ENCODE measurements at places on chromosomes 7 and 10. TPM values are rescaled to one million over a fixed set of nuclear protein-coding genes. Genes with fewer than 3 reads are reported as not detected.

GRCh38 chr10:14374745-14375445 lies 44.2 kb upstream of the FRMD4A start:
- DNase-seq, result no peak
- H3K4me3 ChIP-seq, result no peak overlapping the region
- no peaks in the 10 kb centered on the region for H3K36me3 ChIP-seq

The PRTFDC1 gene
- total RNA-seq, result 4.4 TPM

DNA sequence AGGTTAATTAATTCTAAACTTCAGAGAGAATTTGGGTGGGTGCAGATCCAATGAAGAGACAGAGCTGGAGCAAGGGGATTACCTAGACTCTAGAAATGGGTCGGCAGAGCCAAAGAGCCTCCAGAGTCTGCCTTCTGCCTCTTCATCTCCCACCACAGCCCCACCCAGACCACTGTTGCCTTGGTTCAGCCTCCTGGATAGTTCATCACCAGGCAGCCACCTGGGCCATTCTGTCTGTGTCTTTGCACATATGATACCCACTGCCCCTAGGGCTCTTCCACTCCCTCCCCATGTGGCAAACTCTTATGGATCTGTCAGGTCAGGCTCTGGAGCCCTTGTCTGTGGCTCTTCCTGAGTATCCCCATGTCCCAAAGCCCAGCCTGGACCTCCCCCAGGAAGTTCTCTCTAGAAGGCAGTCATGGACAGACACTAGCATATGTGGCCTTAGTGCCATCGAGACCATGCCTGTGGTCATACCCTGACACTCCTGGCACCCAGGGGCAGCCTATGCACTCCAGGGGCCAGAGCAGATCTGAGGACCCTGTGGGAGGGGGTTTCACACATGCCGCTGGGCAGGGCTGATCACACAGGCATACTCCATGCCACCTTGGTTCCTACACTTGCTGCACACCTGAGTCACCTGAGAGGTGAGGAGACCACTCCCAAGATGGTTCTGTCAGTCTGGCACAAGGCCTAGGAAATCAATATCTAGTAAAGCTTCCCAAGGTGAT lies 41.6 kb downstream of the FRMPD2 start:
- no peak overlapping the region for H3K27ac ChIP-seq
- no peak overlapping the region for H3K4me3 ChIP-seq
- H3K4me1 ChIP-seq, result peaks cover 5% of the 10 kb centered on the region
- no peak for DNase-seq
- no peaks in the 10 kb centered on the region for H3K27me3 ChIP-seq
- no peaks in the 10 kb centered on the region for H3K36me3 ChIP-seq

GRCh38 chr10:133225707-133226191 lies 4.3 kb upstream of the UTF1 start:
- DNase-seq, result no peak
- no peaks in the 10 kb centered on the region for H3K36me3 ChIP-seq
- H3K4me3 ChIP-seq, result no peak overlapping the region
- peaks cover 72% of the 10 kb centered on the region for H3K27me3 ChIP-seq
- H3K27ac ChIP-seq, result no peak overlapping the region

- no peak for DNase-seq
- H3K27ac ChIP-seq, result no peak overlapping the region
Measured at GRCh38 chr7:88092676-88092999, 127.2 kb downstream of the SRI start.

DNA sequence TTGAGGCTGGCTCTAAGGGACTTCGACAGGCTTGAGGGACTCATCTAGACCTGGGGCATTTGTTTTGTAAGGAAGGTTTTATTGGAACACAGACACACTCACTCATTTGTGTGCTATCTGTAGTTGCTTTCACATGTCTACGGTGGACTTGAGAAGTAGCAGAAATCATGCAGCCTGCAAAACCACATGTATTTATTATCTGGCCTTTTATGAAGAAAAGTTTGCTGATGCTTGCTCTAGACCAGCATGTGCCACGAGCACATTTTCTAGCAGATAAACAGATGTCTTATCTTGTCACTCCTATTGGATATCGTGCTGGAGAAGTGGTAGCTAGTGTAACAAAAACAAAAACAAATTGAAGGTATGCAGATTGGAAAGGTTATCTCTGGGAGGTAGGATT lies 9.8 kb downstream of the UPP1 start:
- H3K36me3 ChIP-seq, result peaks cover 88% of the 10 kb centered on the region
- no peaks in the 10 kb centered on the region for H3K4me1 ChIP-seq
- no peak overlapping the region for H3K4me3 ChIP-seq
- no peak overlapping the region for H3K27ac ChIP-seq

The SH2B2 gene
- 3.9 TPM for total RNA-seq

GRCh38 chr7:1090686-1091643 lies 3.1 kb downstream of the GPER1 start:
- H3K27me3 ChIP-seq, result no peaks in the 10 kb centered on the region
- peaks cover 5% of the 10 kb centered on the region for H3K36me3 ChIP-seq
- H3K4me1 ChIP-seq, result peaks cover 26% of the 10 kb centered on the region
- no peak overlapping the region for H3K4me3 ChIP-seq

- no peak for DNase-seq
- H3K36me3 ChIP-seq, result peaks cover 24% of the 10 kb centered on the region
- no peak overlapping the region for H3K27ac ChIP-seq
- no peak overlapping the region for H3K4me3 ChIP-seq
- no peaks in the 10 kb centered on the region for H3K4me1 ChIP-seq
- no peaks in the 10 kb centered on the region for H3K27me3 ChIP-seq
Measured at GRCh38 chr7:150396426-150396825, 17.3 kb downstream of the ZNF775 start.

The MYL10 gene
- not detected for total RNA-seq

The TMEM236 gene
- total RNA-seq, result 0.75 TPM

- DNase-seq, result no peak
- H3K4me1 ChIP-seq, result no peaks in the 10 kb centered on the region
- no peak overlapping the region for H3K27ac ChIP-seq
- H3K4me3 ChIP-seq, result no peak overlapping the region
Measured at GRCh38 chr10:19417740-19418139, 369.1 kb downstream of the MALRD1 start.
